Stimulated activated CD8-positive, alpha-beta memory T cell treated with anti-CD3 and anti-CD28 coated beads, Interleukin-12 subunit alpha, Interleukin-12 subunit beta, amount 100 ng/mL, for 4 hours (primary cell): ENCODE measurements at places on chromosomes 2 and 18.

DNA sequence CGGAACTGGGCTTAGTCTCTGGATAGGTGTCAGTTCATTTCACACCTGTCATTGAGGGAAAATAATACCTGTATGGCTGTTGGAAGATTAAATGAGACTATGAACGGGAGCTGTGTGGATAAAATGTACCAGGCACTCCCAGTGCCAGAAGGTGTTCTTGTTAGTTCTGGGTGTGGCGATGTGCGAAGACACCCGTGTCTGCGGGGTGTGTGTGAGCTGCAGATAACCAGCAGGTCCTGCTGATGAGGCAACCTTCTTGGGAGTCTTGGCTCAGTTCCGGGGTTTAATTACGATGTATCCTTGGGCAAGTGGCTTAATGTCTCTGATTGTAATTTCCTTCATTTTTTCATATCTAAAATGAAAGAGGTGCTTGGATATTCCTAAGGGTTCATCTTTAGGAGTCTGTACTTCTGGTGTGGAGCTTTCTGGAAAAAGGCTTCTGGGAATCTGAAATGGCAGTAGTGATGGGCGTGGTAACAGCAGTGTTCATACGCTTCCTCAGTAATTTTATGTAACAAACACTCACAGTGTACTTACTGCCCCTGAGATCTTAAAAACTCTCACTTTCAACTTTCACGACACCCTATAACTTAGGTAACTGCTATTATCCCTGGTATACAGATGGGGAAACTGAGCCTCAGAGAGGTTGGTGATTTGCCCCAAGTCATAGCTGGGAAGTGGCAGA lies 35.0 kb downstream of the NEDD4L start:
- DNase-seq = no peak

DNA sequence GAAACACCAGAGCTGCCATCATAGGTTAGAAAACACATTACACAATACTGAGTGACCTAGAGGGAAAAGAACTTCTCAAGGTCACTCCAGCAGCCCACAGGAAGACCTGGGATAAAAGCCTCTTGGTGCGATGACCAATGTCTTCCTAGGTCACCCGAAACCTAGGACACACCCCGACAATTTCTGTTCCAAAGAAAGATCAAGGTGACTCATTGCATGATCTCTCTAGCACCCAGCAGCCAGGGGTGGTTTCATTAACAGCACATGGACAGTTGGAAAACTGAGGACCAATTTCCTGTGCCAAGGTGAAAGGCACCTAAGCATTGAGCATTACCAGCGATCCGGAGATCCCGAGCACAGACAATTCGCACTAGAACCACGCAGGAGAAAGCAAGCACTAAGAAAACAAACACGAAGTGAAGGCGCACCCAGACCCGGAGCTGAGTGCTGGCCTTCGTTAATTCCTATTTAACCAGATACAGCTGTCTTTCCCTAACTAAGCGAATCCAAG lies 1.5 kb downstream of the CACNB4 start:
- no peak for DNase-seq

GRCh38 chr2:1868683-1869141 lies 124.4 kb upstream of the PXDN start:
- DNase-seq = no peak

DNA sequence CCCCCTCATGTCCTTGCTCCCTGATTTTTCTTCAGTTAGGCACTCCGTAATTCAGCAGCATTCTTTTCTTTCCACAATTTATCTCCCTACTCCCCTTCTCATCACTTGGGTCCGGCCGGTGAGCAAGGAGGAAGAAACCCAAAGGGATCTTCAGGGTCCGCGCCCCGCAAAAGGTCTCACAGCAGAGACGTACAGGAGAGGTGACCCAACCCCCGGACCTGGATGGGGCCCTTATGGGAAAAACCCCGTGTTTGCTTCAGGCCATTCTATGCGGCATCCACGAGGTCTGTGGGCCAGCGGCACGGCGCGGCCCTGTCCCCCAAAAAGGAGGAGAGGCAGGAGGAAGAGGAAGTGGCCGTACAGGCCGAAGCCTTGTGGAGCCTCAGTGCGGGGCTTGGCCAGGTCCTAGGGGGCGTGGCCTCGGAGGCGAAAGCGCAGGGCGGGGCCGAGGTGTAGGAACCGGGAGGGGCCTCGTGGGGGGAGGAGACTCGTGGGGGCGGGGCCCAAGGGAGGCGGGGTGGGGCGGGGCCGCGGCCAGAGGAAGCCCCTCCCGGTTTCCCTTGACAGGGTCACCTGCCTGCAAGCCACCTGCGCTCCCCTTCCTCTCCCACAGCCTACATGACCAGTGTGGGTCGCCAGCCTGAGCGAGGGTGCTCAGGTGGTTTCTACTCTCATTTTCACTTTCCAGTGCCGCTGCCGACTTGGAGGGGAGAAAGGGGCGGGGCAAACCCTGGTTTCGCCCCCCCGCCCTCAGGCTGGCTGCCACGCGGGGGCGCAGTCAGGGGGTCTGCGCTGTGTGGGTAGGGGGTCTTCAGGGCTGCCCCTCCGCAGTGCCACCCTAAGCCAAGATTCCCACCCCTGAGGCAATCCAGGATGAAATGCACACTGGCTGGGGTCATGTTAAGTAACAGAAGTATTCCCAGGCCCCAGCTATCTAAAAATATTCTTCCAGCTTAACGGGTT lies 156.4 kb upstream of the XPO1 start:
- peak; percentile 72 for DNase-seq

DNA sequence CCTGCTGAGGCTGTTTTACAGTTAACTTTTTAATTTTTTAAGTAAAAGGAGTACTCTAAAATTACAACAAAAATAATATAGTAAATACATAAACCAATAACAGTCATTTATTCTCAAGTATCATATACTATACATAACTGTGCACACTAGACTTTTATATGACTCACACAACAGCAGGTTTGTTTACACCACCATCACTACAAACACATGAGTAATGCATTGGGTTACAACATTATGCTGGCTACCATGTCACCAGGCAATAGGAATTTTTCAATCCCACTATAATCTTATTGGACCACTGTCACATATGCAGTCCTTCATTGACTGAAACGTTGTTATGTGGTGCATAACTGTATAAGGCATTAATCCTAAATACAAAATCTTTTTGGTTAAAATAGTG lies 42.5 kb downstream of the RASGRP3 start:
- DNase-seq = no peak

DNA sequence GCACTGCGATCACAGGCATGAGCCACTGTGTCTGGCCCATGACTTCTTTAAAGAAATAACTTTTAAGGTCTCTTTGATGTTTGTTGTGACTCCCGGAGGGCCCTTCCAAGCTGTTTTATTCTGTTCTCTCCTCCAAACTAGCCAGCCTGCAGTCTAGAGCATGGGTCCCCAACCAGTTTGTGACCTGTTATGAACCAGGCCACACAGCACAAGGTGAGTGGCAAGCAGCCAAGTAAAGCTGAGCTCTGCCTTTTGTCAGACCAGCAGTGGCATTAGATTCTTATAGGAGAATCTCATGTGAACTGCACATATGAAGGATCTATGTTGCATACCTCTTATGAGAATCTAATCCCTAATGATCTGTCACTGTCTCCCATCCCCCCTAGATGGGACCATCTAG lies 223.9 kb upstream of the RGPD4 start:
- DNase-seq = no peak

GRCh38 chr18:12443551-12443950 lies 35.8 kb downstream of the PRELID3A start:
- no peak for DNase-seq

GRCh38 chr2:85635636-85636035 lies 19.6 kb downstream of the USP39 start:
- no peak for DNase-seq

GRCh38 chr2:209121691-209122090 lies 302.2 kb upstream of the MAP2 start:
- DNase-seq = no peak

- no peak for DNase-seq
Measured at GRCh38 chr2:46187112-46187618, 110.0 kb upstream of the EPAS1 start.

DNA sequence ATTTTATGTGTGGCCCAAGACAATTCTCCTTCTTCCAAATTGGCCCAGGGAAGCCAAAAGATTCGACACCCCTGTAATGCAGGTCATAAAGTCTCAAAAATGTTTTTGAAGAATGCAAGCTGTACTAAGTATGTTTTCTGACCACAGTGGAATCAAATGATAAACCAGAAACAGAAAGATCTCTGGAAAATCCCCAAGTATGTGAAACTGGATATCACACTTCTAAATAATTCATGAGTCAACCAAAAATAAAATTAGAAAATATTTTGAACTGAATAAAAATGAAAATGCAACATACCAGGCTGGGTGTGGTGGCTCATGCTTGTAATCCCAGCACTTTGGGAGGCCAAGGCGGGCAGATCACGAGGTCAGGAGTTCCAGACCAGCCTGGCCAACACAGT lies 34.1 kb upstream of the UBE2F start:
- DNase-seq = no peak

DNA sequence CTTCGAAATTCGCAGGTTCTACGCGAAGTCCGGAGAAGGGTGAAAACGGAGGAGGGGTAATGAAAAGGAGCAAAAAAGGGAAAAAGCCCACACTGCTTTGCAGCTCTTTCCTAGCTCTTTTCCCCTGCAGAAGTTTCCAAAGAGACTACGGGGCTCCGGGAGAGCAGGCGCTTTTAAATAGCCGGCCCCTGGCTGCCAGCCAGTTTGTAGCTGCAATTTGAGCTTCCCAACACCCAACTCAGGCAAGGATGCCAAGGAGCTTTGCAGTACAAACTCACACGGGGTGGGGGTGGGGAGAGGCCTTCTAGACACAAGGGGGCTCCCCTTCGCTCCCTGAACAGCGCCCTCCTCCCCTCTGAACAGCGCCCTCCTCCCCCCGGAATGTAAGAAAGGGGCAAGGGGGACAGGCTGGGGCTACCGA lies at the start of gene IGFBP5:
IGFBP5 (minus strand) TSS at position 149 of the 421 bp plus-strand sequence. CDS start 774 bp downstream, outside the sequence.
- DNase-seq = no peak

- no peak for DNase-seq
Measured at GRCh38 chr2:152762202-152762601, 43.8 kb downstream of the ARL6IP6 start.

GRCh38 chr2:15688924-15689568 lies 97.4 kb downstream of the DDX1 start:
- no peak for DNase-seq

DNA sequence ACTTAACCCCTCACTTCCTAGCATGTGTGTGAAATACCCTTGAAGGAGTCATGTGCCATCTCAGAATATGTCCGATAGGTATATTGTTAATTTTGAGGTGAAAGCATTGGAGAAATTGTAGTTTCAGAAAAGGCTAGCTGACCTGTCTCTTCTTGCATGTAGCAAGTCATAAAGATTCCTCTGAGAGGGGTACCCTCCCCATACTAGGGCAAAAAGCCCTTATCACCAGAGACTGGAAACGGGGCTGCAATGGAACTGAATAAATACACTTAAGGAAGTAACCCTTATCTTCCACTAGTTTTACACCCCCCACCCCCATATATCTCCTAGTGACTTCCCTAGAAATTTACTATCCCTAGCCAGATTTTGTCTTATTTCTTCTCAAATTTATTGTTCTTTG lies 1.8 kb upstream of the SF3B6 start:
- DNase-seq = no peak
